Stimulated activated CD4-positive, alpha-beta T cell treated with anti-CD3 and anti-CD28 coated beads, TNF-alpha, amount 100 ng/mL, for 24 hours (primary cell): ENCODE measurements at places on chromosomes 3 and 15.

GRCh38 chr15:63860155-63860554, 26.4 kb upstream of the HERC1 start:
- peak; percentile 44 for DNase-seq

GRCh38 chr15:70023769-70024491, 73.8 kb downstream of the TLE3 start:
- no peak for DNase-seq

DNA sequence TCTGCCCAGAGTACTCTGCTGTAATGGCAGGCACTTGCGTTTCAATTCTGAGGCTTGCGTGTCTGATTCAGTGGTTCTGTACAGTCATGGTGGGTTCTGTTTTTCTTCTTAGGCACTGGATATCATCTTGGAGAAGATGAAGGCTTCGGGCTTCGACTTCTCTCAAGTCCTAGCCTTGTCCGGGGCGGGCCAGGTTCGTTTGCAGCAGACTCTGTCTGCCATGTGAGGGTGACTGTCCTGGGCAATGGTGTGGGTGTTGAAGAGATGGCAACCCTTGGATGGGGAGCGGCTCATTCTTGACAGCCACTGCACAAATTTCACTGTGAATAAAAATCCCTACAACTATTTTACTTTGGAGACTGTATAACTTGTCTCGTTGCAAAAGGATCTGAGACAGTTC, 16.2 kb downstream of the XYLB start:
- no peak for DNase-seq

DNA sequence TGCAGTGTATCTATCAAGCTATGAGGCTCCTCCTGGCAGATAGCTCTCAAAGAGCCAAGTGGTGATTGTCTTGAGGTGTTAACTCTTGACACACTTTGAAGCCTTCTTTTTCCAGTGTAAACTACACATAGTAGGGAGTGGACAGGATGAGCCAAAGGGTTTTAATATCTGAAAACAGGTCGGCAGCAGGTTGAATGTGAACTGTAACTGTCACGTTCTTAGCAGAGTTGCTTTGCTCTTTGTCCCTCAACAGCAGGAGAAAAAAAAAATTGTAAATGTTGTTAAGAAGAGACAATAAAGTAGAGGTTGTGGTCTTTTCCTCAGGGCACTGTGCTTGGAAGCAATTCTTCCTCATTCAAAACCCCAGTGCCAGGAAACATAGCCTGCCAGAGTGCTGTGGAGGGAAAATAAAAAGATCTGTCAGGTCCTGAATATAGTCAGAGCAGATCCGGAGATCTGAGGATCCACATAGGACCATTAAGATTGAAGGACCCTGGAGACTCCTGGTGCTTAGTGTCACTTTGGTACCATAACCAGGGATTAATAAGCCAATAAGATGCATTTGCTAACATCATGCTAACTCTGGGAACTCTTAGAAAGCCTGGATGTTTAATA, 229.7 kb downstream of the NAALADL2 start:
- no peak for DNase-seq

- no peak for DNase-seq
Observed at GRCh38 chr15:89630974-89631901, 24.0 kb downstream of the KIF7 start.

DNA sequence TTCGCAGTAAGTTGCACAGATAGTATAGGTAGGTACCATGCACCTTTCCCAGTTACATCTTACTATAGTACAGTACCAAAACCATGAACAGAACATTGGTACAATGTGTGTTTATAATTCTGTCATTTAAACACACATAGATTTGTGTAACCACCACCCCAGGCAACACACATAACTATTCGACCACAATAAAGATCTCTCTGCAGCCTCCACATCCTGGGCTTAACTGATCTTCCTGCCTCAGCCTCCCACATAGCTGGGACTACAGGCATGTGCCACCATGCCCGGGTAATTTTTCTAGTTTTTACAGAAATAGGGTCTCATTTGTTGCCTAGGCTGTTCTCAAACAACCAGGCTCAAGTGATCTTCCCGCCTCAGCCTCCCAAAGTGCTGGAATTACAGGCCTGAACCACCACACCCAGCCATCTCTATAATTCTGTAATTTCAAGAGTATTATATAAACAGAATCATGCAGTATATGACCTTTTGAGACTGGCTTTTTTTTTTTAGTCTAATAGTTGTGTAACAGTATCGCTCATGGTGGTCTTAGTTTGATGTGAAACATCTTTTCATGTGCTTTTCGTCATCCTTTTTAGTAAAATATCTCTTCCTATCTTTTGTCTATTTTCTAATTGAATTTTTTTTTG, 13.3 kb upstream of the TMF1 start:
- DNase-seq, result no peak
